KBM-7 (cell line): ENCODE measurements at places on chromosomes 5 and 9.

DNA sequence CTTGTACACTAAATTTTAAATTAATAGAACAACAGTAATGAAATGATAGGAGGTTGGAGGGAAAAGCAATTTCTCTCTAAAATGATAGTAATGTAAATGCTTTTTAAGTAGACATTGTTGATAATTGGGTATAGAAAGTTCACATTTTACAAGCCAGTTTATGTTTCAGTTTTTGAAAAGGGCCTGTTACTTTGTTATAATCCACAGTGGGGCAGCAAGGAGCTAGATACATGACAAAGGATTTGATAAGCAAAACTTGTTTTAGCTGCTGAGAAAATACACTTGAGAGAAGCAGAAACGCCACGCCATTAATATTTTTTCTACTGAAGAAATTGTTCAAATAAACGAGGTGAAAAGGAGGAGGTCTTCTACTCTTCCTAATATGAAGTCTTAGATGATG lies 30.2 kb downstream of the SREK1 start:
- DNase-seq, result peak; percentile 27

GRCh38 chr5:169074839-169075238 lies 226.1 kb downstream of the SLIT3 start:
- DNase-seq, result no peak

DNA sequence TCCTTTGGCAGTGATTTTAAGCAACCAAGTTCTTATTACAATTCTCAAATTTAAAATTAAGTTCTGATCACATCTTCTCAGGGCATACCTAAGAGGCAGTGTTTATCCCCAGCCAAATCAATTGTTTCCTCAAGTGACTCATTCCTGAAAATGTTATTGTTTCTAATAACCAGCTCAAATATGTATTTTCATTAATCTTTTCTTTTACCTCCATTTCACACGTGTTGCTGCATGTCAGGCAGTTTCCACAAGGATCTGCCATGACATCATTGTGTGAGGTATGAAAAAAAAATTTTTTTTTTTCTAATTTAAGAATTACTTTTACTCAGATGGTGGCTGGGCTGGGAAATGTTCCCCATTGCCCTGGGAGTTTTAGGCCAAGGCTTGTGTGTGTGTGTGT lies 113.0 kb upstream of the NTRK2 start:
- DNase-seq, result no peak

- no peak for DNase-seq
Measured at GRCh38 chr9:84937180-84937579, 267.7 kb downstream of the NTRK2 start.

DNA sequence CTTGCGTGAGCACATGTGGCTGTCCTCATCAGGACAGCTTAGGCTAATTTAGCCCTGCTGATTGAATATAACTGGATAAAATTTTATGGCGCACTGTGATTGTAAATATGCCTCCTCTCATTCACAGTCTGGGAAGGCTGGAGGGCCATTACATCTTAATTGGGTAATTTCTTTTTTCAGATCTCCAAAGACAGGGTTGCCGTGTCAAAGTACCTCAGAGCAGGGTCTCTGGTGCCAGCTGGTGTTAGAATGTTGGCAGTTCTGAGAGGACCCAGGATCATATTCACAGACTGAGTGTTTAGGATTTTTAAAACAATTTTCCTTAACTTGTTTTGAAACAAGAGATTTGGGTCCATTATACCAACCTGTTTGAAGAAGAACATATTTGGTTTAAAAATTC lies 455.7 kb upstream of the TLE4 start:
- no peak for DNase-seq

DNA sequence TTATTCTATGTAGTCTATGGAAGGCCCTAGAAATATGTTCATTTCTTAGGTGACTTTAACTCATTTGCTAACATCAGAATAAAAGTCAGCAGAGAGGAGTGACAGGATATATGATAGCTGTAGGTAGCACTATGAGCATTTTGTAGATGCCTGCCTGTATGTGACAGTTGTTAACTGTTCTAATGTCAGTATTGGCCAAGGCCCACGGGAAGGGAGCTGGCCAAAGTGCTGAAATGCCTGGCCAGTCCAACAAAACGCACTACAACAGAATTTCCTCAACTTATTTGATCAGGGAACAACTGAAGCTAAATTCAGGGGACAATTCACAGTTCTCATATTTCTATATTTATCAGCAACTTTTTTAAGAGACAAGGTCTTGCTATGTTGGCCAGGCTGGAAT lies 20.8 kb downstream of the SV2C start:
- DNase-seq, result peak; percentile 48

DNA sequence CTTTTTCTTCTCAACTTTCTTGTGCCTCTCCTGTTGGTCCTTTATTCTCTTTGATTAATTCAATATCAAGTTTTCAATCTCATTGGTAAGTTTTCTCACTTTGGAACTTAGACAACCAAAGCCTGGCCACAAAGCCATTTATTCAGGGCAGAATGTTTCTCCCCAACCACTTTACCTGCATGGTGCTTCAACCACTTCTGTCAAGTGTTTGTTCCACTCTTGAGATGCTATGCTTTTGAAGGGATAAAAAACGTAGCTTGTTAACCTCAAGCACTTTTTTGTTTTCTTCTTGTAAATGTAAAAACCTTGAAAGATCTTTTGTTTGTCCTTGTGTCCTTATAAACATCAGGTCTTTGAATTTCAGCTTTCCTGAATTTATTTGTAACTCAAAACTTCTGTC lies 966.7 kb downstream of the MAT2B start:
- DNase-seq, result no peak

DNA sequence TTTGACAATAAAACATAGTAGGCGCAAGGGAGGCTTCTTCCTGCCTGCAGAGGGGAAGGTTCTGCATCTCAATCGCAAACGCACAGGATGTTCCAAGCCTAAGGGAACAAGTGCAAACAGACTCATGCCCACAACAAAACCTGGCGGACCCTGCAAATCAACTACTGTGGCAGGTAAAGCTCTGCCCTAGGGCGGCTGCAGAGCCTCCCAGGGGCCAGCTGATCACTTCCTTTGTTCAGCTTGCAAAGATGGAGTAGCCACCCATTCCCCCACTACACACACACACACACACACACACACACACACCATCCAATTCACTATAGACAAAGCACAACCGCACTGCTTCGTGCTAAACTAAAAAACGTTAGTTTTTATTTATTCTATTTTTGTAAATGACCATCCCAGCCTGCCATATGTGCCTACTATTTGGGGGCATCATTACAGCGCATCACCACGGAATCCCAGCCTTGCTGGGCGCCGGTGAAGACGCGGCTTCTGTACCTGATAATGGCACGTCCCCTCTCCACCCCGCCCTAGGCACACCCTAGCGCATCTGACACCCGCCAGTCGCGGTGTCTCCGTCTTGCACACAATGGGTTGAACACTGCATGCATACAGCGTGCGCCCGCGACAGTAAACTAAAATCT lies 57.6 kb downstream of the DPYSL3 start:
- DNase-seq, result no peak
